A549 treated with CpdA at 1 μM for 4 hours (cell line): ENCODE measurements at places on chromosomes 6 and 20. TPM values are rescaled to one million over a fixed set of nuclear protein-coding genes. Genes with fewer than 3 reads are reported as not detected.

Gene SRSF12
- total RNA-seq, result 0.68 to 1.3 TPM (median 0.84 TPM) in 5 replicates

Gene JPH2
- 0.58 to 0.99 TPM (median 0.83 TPM) in 5 replicates for total RNA-seq

Gene NFKBIL1
- 9.5 to 12.2 TPM (median 10.6 TPM) in 5 replicates for total RNA-seq

Gene RAB22A
- 9.8 to 11.7 TPM (median 9.9 TPM) in 5 replicates for total RNA-seq

Gene HLA-G
- 0.03 TPM in 1 of 5 replicates, not detected in the others for total RNA-seq

Gene SPINT3
- not detected in 5 replicates for total RNA-seq
